GM23338 (cell line): ENCODE measurements at places on chromosomes 11 and 22. TPM values are rescaled to one million over a fixed set of nuclear protein-coding genes. Genes with fewer than 3 reads are reported as not detected.

- H3K4me3 ChIP-seq, result no peak overlapping the region
- H3K27ac ChIP-seq, result no peak overlapping the region
- peaks cover 17% of the 10 kb centered on the region for H3K4me1 ChIP-seq
- H3K27me3 ChIP-seq, result no peaks in the 10 kb centered on the region
- no peaks in the 10 kb centered on the region for H3K36me3 ChIP-seq
- no peak for DNase-seq
Measured at GRCh38 chr11:94638301-94638901, 71.2 kb downstream of the PIWIL4 start.

Gene WT1
- total RNA-seq, result 0.16 and 0.21 TPM in 2 replicates

Gene MRGPRX4
- not detected in 2 replicates for total RNA-seq

DNA sequence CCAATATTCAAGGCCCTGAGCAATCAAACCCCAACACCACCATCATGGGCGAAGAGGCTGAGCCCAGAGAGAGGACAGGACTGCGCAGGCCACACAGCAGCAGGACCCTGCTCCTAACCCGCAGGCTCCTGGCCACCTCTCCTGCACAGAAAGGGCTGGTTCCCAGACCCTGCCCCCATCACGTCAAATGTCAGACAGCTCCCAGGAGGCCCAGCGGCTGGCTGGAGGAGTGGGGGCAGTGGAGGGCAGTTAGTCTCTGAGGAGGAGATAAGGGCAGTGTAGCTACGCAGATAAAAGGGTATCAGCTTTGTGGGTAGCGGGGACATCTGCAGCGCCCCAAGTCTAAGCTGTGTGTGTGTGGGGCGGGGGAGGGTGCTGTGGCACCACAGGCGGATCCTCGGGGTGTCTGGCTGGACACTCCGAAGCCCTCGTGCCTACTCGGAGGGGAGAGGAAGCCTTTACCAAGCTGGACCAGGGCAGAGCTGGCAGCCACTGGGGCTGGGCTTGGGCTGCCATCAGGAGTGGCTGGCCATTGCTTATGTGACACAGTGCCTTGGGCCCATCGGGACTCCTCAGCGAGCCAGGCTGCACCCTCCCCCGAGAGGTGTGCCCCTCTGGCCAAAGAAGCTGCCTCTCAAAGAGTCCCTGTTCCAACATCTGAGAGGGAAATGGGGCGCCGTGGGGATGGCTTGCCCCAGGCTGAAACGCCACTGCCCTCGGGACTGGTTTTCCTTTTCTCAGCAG is 21.5 kb downstream of the FADS3 start:
- no peak overlapping the region for H3K4me3 ChIP-seq
- no peak for DNase-seq
- no peaks in the 10 kb centered on the region for H3K27me3 ChIP-seq
- peaks cover 16% of the 10 kb centered on the region for H3K4me1 ChIP-seq
- H3K27ac ChIP-seq, result no peak overlapping the region
- peaks cover 3% of the 10 kb centered on the region; the same call in 1 of the 2 replicates for H3K36me3 ChIP-seq

Gene MSANTD4
- total RNA-seq, result 19.9 and 31.1 TPM in 2 replicates

- DNase-seq, result peak; percentile 76
- H3K36me3 ChIP-seq, result no peaks in the 10 kb centered on the region
- no peak overlapping the region for H3K27ac ChIP-seq
- H3K4me3 ChIP-seq, result no peak overlapping the region
- peaks cover 19% of the 10 kb centered on the region for H3K4me1 ChIP-seq
- H3K27me3 ChIP-seq, result no peaks in the 10 kb centered on the region
Measured at GRCh38 chr11:44632466-44633123, 67.1 kb downstream of the CD82 start.

GRCh38 chr22:35725521-35725920 is 7.8 kb downstream of the APOL5 start:
- H3K4me3 ChIP-seq, result no peak overlapping the region
- H3K4me1 ChIP-seq, result no peaks in the 10 kb centered on the region

Gene ZPR1
- total RNA-seq, result 52.0 and 96.7 TPM in 2 replicates

- H3K4me1 ChIP-seq, result peaks cover 27% of the 10 kb centered on the region
- no peak for DNase-seq
- no peak overlapping the region for H3K27ac ChIP-seq
- H3K27me3 ChIP-seq, result no peaks in the 10 kb centered on the region
- H3K36me3 ChIP-seq, result no peaks in the 10 kb centered on the region
Measured at GRCh38 chr11:115222863-115223530, 281.2 kb downstream of the CADM1 start.

DNA sequence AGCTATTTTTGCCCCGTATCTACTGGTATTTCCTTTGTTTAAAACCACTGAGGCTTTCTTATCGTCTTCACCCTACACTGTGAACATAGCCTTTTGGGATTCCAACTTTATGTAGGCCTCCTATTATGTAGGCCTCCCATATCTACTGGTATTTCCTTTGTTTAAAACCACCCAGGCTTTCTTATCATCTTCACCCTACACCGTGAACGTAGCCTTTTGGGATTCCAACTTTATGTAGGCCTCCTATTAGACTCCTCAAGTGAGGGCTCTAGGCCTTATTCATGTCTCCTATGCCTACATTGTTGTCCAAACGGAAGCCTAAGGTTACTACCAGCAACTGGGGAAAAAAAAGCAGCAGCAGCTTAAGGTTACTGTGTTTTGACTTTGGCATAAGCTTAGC is 23.7 kb downstream of the CEP295 start:
- H3K27me3 ChIP-seq, result no peaks in the 10 kb centered on the region
- H3K4me3 ChIP-seq, result no peak overlapping the region
- no peak for DNase-seq

GRCh38 chr11:71391352-71391751 is 56.8 kb downstream of the DHCR7 start:
- no peaks in the 10 kb centered on the region for H3K27me3 ChIP-seq
- no peaks in the 10 kb centered on the region for H3K4me1 ChIP-seq
- no peak for DNase-seq
- H3K27ac ChIP-seq, result no peak overlapping the region

DNA sequence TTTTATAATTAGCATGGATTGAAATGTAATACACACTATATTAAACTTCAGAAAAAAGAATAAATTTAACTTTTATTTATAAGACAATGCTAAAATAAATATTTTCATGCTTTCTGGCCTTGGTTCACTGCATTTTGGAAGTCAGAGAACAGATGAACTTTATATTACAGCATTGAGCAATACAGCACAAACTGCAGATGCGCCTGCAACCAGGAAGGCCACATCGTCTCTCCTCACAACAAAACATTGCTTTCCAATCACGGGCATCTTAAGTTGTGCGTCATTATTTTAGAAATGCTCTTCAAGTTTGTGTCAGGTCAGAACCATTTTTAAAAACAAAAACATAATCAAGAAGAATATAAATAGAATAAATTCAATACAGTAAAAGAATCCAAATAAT is 89.3 kb upstream of the CEP126 start:
- H3K27ac ChIP-seq, result no peak overlapping the region
- H3K36me3 ChIP-seq, result no peaks in the 10 kb centered on the region
- H3K4me1 ChIP-seq, result no peaks in the 10 kb centered on the region
- H3K27me3 ChIP-seq, result no peaks in the 10 kb centered on the region

DNA sequence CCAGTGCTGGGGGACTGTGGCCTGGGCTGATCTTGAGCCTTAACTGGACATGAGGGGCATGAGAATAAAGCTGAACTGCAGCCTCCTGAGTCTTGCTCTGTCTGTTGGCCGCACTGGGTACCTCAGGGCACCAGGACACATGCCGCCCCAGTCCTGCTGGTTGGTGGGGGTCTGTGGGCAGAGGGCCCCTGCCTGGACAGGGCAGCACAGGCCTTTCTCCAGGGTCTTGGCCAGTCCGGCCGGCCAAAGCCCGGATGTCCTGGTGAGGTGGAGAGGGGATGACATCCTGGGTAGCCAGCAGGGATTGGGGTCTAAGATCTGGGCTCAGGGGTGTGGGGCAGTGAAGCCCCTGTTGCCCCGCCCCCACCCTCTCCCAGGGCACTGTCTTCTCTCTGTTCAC is 1.5 kb upstream of the RPS6KA4 start:
- peaks cover 17% of the 10 kb centered on the region; the same call in 1 of the 2 replicates for H3K4me1 ChIP-seq
- H3K27me3 ChIP-seq, result peaks cover 14% of the 10 kb centered on the region; the same call in 1 of the 2 replicates
- H3K36me3 ChIP-seq, result no peaks in the 10 kb centered on the region
- DNase-seq, result no peak
- no peak overlapping the region for H3K27ac ChIP-seq

DNA sequence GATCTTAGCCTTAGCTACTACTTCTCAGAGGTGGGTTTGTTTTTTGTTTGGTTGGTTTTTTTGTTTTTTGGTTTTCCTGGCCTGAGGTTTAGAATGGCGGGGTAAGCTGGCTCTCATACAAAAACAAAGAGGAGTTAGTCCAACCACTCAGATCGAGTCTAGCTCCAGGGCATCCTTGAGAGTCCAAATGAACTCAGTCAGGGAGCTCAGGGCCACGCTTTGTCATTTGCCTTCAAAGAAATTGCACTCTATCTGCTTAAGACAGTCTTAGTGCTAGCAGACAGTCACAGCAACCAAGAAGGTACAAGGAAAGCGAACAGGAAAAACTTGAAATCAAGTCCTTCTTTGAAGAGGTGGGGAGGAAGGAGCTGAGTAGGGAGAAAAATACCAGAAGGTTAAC is 11.1 kb downstream of the C11orf42 start:
- no peak overlapping the region for H3K27ac ChIP-seq
- H3K4me1 ChIP-seq, result no peaks in the 10 kb centered on the region
- no peaks in the 10 kb centered on the region for H3K27me3 ChIP-seq
- no peak for DNase-seq
- no peak overlapping the region for H3K4me3 ChIP-seq

GRCh38 chr11:14248580-14248981 is 110.4 kb downstream of the RRAS2 start:
- DNase-seq, result peak; percentile 64
- H3K4me1 ChIP-seq, result no peaks in the 10 kb centered on the region
- no peaks in the 10 kb centered on the region for H3K27me3 ChIP-seq
- H3K27ac ChIP-seq, result no peak overlapping the region
- no peak overlapping the region for H3K4me3 ChIP-seq

DNA sequence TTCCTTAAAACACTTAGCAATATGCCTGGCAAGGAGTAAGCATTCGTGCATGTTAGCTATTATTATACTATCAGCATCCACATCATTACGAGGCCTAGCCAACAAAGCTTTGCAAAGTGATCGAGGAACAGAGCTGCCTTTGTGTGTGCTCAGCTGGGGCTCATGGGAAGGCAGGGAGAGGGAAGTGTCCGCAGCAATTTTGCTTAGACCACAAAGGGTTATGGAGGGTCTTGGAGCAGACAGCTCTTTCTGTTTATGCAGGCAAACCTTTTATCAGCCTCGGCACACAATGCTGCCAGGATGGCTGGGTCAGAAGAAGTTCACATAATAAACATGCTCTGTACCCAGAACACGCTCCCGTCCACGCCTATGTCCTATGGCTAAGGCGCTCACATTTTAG is 10.9 kb upstream of the DKK3 start:
- H3K27me3 ChIP-seq, result no peaks in the 10 kb centered on the region
- no peaks in the 10 kb centered on the region for H3K36me3 ChIP-seq
- no peak overlapping the region for H3K27ac ChIP-seq
- no peaks in the 10 kb centered on the region for H3K4me1 ChIP-seq
- no peak for DNase-seq

DNA sequence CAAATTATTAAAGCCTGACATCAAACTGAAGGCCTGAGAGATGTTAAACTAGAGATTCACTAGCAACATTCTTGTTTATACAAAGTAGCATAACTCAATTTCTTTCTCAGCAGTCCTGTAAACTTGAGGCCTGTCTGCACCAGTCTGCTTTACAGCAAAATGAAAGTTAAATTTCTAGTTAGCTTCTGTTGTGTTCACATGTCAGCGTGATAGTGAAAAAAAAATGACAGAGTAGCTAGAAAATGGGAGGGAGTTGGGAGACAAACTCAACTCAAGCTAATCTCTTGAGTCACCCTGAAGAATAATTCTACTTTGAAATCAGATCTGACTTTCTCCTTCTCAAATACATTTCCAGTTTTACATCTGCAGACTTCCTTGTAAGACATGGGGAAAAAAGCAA is 6.5 kb downstream of the RBFOX2 start:
- no peak overlapping the region for H3K27ac ChIP-seq
- peaks cover 34% of the 10 kb centered on the region for H3K4me1 ChIP-seq
- H3K4me3 ChIP-seq, result no peak overlapping the region
- no peak for DNase-seq
- no peaks in the 10 kb centered on the region for H3K36me3 ChIP-seq

DNA sequence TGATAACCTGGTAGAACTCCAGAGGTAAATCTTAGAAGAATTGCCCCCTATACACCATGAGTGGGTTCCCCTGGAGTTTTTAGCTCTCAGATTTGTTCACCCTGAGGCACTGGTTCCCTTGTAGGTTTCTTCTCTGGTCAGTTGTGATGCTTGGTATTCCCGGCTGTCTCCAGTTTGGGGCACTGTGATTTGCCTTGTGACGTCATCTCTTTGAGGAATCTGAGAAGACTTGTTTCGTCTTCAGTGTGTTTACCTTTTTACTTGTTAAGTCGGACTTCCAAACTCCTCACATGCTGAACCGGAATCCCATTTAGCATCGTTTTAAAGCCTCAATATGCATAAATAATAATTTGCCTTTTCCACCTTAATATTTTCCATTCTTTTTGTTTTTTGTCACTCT is 54.4 kb downstream of the CECR2 start:
- H3K36me3 ChIP-seq, result no peaks in the 10 kb centered on the region
- H3K27ac ChIP-seq, result peak overlapping the region; percentile 76; the same call in 1 of the 2 replicates
- H3K4me3 ChIP-seq, result no peak overlapping the region
- no peaks in the 10 kb centered on the region for H3K27me3 ChIP-seq

GRCh38 chr11:97964332-97965004 is 1056.3 kb upstream of the CNTN5 start:
- no peaks in the 10 kb centered on the region for H3K27me3 ChIP-seq
- no peaks in the 10 kb centered on the region for H3K36me3 ChIP-seq
- H3K4me3 ChIP-seq, result no peak overlapping the region

Gene KRTAP5-8
- total RNA-seq, result not detected in 2 replicates

DNA sequence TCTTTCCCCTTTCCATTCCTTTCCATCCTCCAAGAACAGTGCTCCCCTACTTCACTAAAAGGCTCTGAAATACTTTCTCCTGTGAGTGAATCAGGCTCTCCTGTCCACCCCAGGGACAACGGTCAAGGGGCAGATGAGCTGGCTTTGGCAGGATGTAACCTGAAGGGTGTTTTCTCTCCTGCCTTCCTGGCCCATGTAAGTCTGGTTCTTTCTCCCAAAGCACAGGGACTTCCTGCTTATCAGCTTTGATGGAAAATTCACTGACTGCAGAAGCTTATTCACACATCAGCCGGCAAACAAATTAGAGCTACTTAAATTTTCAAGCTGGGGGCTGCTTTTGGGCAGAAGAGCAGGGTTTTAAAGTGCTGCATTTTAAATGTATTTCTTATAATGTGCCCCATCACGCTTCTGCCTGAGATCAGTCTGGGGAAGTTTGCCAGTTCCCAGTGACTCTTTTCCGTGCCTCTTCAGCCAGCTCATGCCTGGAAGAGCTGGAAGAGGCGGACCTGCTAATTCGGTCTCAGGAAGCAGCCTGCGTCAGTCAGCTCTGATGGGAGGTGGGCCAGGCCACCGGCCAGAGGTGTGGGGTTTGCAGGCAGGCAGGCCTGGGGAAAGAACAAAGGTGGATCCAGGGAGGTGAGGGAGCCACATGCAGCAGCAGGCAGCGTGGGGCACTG is 140.4 kb upstream of the TBCEL start:
- H3K27ac ChIP-seq, result no peak overlapping the region
- no peaks in the 10 kb centered on the region for H3K36me3 ChIP-seq
- DNase-seq, result no peak
- no peaks in the 10 kb centered on the region for H3K4me1 ChIP-seq
- H3K27me3 ChIP-seq, result no peaks in the 10 kb centered on the region
